ENCODE measurements at places on chromosomes 7 and 10.
A peak's percentile ranks its signal among the peaks of the same experiment; 100 is the strongest.

- DNase-seq = no peak
Measured at GRCh38 chr7:36567699-36568451, 156.4 kb downstream of the AOAH start.

DNA sequence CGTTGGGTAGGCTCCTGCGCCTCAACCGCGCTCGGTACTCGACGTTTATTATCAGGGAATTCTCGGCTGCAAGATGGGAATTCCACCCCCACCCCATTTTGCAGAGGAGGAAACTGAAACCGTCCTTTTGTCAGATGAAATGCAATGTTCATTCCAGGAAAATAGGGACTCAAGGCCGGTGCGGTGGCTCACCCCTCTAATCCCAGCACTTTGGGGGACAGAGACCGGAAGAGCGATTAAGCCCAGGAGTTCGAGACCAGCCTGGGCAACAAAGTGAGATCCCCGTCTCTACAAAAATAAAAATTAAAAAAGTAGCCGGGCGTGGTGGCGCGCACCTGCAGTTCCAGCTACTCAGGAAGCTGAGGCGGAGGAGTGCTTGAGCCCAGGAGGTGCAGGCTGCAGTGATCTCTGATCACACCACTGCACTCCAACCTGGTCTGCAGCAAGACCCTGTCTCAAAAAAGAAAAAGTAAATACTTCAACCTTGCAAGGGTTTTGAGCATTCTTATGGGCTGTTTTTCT is 720 bp upstream of the RFC2 start:
- DNase-seq = no peak

DNA sequence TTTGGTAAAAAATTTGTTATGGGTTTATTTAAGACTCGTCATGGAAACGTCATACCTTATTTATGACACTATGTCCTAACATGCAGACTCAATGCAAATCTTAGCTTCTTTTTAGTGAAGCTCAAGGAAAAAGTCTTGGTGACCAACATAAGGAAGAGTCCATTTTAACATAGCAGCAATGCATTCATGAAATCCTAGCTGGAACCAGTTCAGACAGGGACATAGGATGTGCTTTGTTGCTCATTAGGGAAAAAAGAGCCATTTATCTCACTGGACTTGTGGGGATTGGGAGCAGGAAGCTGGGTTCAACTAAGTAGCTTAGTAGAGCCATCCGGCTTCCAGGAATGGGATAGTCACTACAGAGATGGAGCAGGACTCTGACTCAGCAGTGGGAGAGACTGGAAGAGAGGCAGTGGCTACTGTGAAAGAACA is 100.7 kb upstream of the DKK1 start:
- DNase-seq = peak; percentile 8

DNA sequence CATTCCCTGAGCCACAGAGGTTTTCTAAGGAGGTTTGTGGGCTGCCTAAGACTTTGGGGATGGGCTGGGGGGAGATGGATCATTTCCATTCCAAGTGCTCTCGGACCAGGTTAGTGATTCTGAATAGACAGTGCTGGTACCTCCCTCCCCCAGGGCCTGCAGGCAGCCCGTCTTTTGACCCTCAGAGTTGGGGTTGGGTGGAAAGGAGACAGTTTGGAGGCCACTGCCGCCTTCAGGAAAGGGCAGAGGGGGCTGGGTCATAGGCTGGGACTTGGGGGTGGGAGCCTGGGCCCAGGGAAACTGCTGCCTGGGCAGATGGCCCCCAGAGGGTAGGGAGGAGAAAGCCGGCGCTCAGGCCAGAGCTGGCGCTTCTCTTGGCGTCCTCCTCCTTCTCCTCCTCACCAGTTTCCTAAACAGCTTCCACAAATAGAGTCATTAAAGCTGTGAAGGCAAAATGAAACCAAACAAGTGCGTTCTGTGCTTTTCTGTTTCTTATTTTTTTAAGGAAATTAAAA is 4.4 kb downstream of the UNC5B start:
- no peak for DNase-seq

DNA sequence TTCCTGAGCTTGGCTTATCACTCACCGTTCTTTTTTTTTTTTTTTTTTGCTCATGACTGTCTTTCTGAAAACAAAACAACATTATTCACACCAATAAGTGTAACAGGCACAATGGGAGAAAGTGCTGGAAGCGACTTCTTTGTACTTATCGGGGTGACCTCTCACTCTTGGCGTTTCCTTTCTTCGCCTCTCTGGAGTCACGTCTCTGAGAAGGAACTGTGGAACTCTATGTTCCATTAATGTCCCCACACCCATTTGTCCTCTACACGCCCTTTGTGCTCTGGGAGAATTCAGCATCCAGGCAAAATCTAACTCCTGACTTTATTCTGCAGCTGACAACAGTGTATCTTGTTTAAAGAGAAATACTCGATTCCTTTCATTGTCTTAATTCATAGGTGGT is 70.8 kb upstream of the FAM204A start:
- DNase-seq = no peak
